ENCODE measurements at places on chromosomes 1 and 21.

- DNase-seq = no peak
Observed at GRCh38 chr1:201861448-201861847, 27.2 kb upstream of the SHISA4 start.

DNA sequence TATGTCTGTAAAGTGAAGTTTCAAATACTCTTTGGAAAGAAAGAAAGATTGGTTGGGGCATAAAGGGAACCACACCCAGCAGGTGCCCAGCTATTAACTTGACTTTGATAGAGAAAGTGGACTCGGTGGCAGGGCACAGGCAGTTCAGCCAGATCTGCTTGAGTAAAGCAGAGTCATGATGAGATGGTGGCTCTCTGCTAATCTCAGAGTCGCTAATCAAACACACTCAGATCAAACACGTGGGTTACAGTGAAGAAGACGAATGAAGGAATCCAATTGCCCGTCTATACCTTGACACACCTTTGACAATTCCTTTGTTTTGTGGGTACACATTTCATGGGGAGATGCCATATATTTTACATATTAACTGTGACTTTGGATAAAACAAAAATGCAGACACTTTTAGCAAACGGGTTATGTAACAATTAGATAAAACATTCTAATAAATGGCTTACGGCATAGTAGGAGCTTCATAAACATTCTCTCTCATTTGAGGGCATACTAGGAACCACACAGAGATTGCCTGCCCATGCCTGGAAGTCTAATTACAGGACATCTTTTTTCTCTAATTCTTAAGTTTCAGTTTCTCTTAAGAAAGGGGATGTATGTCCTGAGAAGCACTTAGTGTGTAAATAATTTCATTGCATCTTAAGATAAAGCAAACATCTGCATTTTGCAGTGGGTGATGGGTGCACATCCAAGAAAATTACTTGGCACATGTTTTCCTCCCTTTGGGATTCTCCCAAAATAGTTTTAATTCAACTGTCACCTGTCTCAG lies 7.2 kb downstream of the CBR1 start:
- DNase-seq = no peak

GRCh38 chr1:163130225-163130856 lies 61.2 kb downstream of the RGS4 start:
- DNase-seq = no peak

DNA sequence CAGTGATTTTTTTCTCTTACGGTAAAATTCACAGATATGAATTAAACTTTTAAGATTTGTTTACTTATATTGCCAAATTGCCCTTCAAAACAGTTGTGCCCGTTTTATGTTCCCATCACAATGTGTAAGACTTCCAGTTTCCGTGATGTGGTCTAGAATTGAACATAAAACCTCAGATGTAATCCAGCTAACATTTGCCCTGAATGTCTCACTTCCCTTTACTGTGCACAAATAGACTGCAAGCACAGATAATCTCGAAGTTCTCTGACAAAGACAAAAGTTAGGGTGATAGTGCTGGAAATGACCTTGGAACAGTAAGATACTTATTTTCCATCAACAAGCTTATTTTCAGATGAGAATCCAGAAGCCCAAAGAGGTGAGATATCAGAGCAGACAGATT lies 177.5 kb downstream of the ZZZ3 start:
- DNase-seq = no peak

DNA sequence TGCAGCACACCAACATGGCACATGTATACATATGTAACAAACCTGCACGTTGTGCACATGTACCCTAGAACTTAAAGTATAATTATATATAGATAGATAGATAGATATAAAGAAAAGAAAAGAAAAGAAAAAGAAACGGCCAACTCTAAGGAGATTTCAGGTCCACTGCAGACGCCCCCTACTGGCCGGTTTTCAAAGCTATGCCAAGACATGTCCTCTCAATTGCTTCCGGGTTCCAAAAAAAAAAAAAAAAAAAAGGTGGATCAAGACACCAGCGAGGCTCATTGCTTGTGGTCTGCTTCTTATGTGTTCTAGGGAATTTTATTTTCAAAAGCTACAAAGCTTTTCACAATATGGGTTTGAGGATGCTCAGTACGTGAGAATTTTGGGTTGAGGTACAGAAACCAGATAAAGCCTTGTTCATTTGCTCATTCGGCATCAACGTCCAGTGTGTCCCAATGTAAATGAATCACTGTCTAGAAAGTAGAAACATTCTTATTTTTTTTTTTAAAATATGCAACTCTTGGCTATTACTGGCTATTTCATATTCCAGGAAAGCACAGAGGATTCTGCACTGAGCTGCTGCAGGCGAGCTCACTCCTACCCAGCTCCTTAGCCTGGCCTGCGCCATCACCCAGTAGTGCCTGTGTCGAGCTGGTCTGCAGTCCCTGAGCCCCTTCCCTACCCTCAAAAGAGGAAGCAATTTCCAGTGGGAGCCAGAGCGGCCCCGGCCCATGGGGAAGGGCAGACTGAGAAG lies 643.0 kb downstream of the KIF26B start:
- DNase-seq = no peak

- DNase-seq = no peak
Observed at GRCh38 chr1:75548721-75549480, 62.0 kb downstream of the SLC44A5 start.

All from CD4-positive, alpha-beta T cell treated with Interferon gamma for 1 hour (primary cell).